H7 (cell line): ENCODE measurements at places on chromosomes 2 and 18.

DNA sequence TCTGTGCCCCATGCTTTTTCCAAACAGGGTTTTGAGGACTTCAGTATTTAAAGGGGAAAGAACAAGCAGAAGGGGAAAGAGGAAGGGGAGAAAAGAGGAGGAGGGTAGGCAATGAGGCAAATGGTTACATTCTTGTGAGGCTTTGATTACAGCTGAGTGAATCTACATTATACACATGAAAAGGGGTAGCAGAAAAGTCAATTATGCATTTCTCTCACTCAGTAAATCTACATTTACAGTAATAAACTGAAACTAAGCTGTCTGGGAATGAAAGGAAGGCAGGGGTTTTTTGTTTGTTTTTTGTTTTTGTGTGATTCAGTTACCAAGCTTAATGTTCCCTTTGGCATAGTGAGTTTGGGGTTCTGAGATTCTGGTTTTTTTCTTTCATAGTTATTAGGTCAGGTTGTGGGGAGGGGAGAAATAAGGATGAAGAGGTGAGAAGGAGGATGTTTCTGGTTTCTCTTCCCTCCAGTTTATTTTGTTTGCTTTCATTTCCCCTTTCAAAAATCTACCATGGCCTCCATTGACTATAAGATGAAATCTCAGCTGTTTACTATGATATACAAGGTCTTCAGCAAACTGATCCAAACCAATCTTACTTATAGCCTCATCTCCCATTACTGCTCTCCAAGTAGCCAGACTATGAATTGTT is 18.7 kb downstream of the C18orf63 start:
- no peak for DNase-seq

- no peak for DNase-seq
Observed at GRCh38 chr2:198116756-198117155, 312.4 kb downstream of the PLCL1 start.

DNA sequence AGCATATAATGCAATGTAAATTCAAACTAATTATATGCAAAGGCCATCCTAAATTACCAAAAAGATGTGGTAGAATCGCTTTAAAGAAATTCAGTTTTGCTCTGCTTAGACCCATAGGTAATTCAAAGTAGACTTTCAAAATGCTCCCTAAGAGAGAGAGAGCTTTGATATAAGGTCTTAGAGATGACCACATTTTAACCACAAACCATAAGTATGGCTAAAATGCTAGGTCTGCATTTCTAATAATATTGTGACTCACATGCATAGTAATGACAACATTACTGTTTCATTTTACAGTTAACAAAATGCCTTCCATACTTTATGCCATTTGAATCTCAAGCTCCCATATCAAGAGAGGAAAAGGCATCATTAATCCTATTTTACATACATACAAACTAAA is 144.5 kb downstream of the RAD51AP2 start:
- DNase-seq, result no peak

GRCh38 chr2:12300019-12300602 is 416.6 kb upstream of the TRIB2 start:
- DNase-seq, result no peak

GRCh38 chr2:125125902-125126301 is 1100.8 kb downstream of the CNTNAP5 start:
- no peak for DNase-seq

DNA sequence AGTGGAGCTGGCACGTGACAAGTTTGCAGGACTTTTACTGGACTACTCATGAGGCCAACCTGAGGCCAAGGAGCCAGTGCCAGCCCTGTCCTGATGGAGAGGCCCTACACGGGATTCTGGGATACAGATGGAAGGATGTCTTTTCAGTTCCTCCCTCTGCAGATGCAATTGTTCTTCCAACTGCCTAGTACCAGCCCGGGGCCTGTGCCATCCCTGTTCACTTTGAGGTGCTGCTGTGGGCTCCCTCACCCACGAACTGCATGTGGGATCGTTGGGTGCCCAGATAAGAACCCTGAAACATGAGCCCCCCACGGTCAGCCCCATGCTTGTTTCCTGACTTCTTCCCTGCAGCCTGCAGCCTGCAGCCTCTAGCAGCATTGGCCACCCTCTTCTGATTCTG is 25.3 kb upstream of the LAPTM4A start:
- no peak for DNase-seq

DNA sequence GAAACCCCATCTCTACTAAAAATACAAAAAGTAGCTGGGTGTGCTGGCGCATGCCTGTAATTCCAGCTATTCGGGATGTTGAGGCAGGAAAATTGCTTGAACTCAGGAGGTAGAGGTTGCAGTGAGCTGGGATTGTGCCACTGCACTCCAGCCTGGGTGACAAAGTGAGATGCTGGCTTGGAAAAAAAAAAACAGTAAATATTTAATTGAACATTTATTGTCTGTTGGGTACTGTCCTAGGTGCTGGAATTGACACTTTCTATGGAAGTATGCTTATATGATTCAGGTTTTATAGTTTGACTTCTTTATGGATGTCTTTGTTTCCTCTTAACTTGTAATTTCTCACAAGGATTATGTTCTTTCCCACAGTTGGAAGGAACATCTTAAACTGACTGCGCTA is 633.1 kb upstream of the SETBP1 start:
- DNase-seq, result no peak

GRCh38 chr18:27871726-27872125 is 305.2 kb downstream of the CDH2 start:
- DNase-seq, result no peak

- DNase-seq, result no peak
Observed at GRCh38 chr2:203683932-203684556, 22.4 kb upstream of the CD28 start.

- DNase-seq, result no peak
Observed at GRCh38 chr2:134785659-134786430, 52.6 kb upstream of the ACMSD start.

GRCh38 chr18:22711192-22711685 is 221.9 kb upstream of the RBBP8 start:
- DNase-seq, result peak; percentile 61
